ENCODE measurements at places on chromosomes 4 and X. TPM values are rescaled to one million over a fixed set of nuclear protein-coding genes. Genes with fewer than 3 reads are reported as not detected.

Gene HSD17B13
- 0.12 TPM for total RNA-seq

Gene SSX2B
- total RNA-seq: not detected

Gene FAM47A
- not detected for total RNA-seq

Gene HMGN5
- not detected for total RNA-seq

Gene ZNF157
- total RNA-seq: 0.12 TPM

Gene TEX11
- not detected for total RNA-seq

Gene RPS6KA6
- total RNA-seq: 1.2 TPM

Gene SPATA18
- 24.5 TPM for total RNA-seq
